ENCODE measurements at places on chromosomes 2 and 18.

DNA sequence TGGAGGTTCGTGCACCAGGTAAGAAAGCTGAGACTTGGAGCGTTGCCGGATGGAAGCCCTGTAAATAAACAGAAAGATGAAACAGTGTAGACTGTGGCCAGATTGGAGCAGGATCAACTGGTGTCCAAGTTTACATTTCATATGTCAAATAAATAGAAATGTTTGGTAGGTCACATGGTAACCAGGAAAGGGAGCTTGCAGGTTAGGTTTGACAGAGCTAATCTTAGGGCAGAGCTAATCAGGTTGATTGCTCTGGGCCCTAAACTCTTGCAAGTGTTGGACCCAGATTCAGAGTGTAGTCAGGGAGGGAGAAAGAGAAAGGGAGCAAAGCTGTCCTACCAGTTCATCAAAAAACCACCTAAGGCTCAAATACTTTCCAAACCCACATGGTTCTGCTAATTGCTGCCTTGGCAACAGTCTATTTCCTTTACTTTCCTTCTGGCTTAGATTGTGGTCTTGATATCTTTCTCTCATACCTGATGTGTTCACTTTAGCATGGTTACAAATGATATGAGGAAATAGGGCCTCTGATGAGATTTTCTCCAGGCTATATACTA is 63.2 kb downstream of the G6PC2 start:
- no peaks in the 10 kb centered on the region for H3K27me3 ChIP-seq
- H3K36me3 ChIP-seq, result no peaks in the 10 kb centered on the region
- DNase-seq, result peak; percentile 70
- H3K4me3 ChIP-seq, result no peak overlapping the region

DNA sequence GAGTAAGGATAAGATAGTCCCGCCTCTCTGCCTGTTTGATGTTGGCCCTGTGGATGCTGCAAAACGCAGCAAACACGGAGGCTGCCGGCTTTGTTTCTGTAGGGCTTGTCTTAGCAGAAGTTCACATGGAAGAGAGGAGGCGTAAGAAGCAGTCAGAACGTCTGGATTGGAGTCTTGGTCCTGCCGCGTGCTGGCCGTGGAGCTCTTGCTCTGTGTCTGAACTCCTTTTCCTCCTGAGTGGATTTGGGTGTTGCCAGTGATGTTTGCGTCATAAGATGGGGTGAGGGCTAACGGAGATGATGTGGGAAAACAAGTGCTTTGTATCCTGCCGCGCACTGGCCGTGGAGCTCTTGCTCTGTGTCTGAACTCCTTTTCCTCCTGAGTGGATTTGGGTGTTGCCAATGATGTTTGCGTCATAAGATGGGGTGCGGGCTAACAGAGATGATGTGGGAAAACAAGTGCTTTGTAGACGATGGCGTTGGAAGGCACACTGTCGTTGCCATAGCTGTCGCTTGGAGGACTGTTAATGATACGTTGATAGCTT is 240.9 kb downstream of the AGAP1 start:
- no peak for DNase-seq
- H3K4me3 ChIP-seq, result peak overlapping the region; percentile 41
- H3K27ac ChIP-seq, result peak overlapping the region; percentile 38
- H3K36me3 ChIP-seq, result no peaks in the 10 kb centered on the region
- H3K27me3 ChIP-seq, result no peaks in the 10 kb centered on the region

GRCh38 chr2:156483741-156484173 is 47.6 kb downstream of the GPD2 start:
- H3K27ac ChIP-seq, result peak overlapping the region; percentile 23
- no peak for DNase-seq
- H3K4me1 ChIP-seq, result no peaks in the 10 kb centered on the region
- no peaks in the 10 kb centered on the region for H3K36me3 ChIP-seq

DNA sequence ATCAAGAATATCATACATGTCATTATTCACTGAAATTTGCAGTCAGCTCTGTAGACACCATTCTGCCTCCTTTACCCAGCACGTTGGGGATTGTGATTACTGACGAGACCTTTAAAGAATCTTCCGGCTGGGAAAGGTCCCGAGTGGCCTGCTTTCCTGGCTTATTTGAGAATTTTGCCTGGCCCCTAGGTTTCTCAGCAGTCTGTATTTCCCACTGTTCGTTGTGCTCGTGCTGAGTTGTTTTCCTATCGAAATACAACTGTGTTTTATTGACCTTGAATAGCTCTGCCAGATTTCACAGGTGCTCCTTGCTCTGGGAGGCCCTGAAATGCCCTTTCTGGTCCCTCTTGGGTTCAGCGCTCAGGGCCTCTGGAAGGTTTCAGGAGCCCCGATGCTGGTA is 94.9 kb downstream of the AGAP1 start:
- no peaks in the 10 kb centered on the region for H3K27me3 ChIP-seq
- H3K36me3 ChIP-seq, result no peaks in the 10 kb centered on the region
- no peak for DNase-seq
- no peak overlapping the region for H3K27ac ChIP-seq
- H3K4me1 ChIP-seq, result no peaks in the 10 kb centered on the region
- no peak overlapping the region for H3K4me3 ChIP-seq

DNA sequence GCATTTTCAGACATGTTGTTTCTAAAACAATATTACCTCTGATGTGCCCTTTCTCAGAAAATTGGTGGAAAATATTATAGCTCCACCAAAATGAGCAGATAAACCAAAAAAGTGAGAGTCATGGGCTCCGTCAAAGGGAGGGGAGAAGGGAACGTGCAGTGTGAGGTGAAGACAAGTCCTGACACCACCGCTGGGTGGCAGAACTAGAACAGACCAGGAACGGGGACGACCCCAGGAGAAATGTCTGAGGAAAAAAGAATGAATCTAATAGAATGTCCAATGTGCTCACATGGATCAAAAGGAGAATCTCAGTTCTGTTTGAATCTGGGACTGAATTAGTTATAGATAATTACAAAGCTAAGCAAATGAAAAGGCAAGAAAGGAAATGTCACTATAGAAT is 22.6 kb upstream of the BCL2 start:
- peaks cover 6% of the 10 kb centered on the region for H3K36me3 ChIP-seq
- H3K27me3 ChIP-seq, result no peaks in the 10 kb centered on the region
